ENCODE measurements at places on chromosomes 7 and 10.
A peak's percentile ranks its signal among the peaks of the same experiment; 100 is the strongest.

GRCh38 chr10:116849248-116850057, at the start of gene ENO4:
Gene ENO4, plus strand, starts transcription at chr10:116849499. Its CDS starts 68 bp downstream, at chr10:116849567.
- DNase-seq = peak; percentile 65

- DNase-seq = no peak
Measured at GRCh38 chr10:44716470-44717015, 194.6 kb upstream of the TMEM72 start.

- no peak for DNase-seq
Measured at GRCh38 chr10:126036515-126036914, 140.2 kb downstream of the FANK1 start.

DNA sequence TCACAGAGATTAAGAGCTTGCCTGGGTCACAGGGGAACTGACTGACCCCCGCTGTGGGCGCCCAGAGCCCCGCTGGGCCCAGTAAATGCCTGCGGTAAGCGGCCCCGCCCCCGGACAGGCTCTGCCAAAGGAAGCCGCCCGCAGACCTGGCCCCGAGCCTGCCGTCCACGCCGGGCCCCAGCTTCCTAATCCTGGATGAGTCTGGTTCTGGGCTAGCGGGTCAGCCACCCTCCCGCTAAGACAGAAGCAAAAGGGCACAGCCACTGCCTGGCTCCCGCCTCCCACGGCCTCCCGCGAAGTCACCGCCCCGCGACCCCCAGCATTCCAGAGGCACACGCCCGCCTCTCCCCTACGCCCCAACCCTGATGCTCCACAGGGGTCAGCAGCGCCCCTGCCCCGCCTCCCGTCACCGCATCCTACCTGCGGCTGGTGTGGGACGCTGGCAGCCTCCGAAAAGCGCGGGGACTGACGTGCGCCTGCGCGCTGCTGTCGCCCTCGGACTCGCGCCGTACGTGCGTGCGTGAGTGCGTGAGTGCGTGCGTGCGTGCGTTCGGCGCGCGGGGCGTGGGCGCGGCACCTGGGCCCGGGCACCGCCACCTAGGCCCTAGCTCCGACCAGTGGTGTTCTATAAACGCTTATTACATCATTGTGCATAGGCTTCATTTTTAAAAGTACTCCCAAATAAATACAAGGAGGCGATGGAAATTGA, at the start of gene FIGNL1:
FIGNL1 (minus strand) TSS at position 470 of the 709 bp plus-strand sequence. CDS start 3,063 bp downstream, outside the sequence.
- peak; percentile 96 for DNase-seq

- no peak for DNase-seq
Measured at GRCh38 chr7:137335814-137336213, 7.7 kb downstream of the PTN start.

DNA sequence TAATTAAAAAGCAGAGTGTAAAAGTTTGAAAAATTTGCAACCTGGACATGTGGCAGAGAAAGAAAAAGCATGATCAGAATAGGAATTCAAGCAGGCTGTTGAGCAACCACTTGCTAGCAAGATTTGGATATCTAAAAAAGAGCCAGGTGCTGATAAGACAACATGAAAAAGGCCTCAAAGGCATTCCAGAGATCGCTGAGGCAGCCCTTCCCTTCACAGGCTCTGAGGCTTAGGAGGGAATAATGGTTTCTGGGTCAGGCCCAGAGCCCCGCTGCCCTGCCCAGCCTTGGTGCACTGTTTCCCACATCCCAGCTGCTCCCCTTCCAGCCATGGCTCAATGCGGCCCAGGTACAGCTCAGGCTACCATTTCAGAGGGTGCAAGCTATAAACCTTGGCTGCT, 64.1 kb upstream of the EEPD1 start:
- DNase-seq = no peak

DNA sequence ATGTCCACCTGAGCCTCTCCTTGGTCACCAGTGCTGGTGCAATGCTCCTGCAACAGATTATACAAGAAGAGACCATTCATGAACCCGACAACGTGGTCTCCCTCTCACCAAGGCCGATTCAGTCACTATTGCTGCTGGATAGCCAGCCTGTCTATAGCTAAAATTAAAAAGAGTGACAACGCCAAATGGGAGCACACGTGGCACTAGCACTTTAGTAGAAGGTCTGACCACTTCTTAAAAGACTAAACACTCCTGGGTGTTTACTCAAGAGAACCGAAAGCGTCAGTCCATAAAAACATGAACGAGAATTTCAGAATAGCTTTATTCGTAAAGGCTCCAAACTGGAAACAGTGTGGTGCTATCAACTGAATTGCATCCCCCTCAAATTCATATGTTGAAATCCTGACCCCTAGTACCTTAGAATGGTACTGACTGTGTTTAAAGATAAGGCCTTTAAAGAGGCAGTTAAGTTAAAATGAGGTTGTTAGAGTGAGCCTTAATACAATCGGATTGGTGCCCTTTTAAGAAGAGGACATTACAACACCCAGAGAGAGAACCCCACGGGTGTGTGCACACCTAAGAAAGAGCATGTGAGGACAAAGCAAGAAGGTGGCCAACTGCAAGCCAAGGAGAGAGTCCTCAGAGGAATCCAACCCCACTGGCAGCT, 4.4 kb upstream of the GALNTL5 start:
- DNase-seq = no peak

DNA sequence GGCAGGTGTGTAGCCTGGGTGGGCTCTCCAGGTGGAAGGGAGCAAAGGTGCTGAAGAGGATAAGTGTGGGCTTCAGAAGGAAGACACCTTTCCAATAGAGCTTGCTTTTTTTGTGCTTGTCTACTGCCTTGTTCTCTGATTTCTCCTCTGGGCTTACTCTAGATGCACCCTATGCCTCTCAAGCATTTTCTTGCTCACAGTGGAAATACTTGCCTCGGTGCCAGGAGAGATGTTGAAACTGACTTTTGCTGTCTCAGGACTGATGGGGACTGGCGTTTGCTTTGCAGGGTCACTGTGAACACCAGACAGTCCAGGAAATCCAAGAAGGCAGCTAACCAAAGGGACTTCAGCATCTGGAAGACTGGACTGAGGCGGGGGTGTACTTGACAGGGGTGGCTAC, 187.9 kb downstream of the SNX10 start:
- DNase-seq = no peak

GRCh38 chr10:129307141-129307540, 159.9 kb upstream of the MGMT start:
- no peak for DNase-seq
